ENCODE measurements at places on chromosomes 5 and 9.
A peak's percentile ranks its signal among the peaks of the same experiment; 100 is the strongest.

- ATAC-seq: no peak
Measured at GRCh38 chr9:16136961-16137360, 584.1 kb downstream of the CCDC171 start.

- no peak for ATAC-seq
Measured at GRCh38 chr5:11684607-11685006, 219.6 kb downstream of the CTNND2 start.

DNA sequence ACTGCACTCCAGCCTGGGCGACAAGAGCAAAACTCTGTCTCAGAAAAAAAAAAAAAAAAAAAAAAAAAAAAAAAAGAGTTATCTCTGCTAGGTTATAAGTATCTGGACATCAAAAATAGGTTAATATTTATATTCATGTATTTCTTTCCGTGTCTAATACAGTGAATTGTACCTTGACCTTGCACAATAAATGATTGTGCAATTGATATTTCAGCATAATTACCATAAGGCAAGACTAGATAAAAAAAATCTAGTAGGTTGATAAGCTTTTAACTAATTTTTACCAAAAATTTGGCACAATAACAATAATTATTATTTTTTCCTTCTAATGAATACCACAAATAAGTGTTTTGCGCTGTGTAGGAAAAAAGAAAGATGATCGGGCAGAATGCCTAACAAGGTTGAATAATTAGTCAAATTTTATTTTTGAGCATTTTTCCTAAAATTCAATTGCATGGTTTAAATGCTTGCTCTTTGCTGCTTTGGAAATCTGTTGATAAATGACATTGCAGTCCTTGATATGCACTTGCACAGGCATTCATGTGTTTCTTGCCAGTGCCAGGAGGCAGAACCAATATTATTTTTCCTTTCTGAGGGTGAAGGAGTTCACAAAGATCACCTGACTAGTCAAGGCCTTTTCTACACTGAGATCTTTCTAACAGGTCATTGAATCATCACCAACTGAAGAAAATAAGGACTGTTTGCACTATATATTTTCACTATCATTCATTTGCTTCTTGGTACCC lies 127.5 kb downstream of the ARRDC3 start:
- no peak for ATAC-seq

GRCh38 chr5:67002832-67003684 lies 193.5 kb downstream of the CD180 start:
- ATAC-seq: no peak

GRCh38 chr5:43312699-43313034 lies 545 bp downstream of the HMGCS1 start:
- peak; percentile 15 for ATAC-seq

DNA sequence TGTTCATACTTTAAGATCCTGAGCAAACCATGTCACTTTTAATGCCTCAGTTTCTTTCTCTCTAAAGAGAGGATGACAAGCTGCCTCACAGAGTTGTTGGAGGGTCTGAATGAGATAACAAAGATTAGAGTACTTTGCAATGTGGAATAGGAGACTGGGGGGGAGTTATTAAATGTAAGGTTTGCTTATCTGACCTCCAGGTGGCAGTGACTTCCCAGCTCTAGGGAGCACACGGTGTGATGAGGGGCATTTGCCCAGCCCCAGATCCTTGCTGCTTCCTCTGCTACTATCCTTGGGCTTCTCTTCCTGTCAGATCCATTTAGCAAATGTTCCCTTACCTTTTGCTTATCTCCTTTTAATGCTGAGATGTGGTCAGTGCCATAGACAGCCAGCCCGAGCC lies 30.7 kb downstream of the ENHO start:
- ATAC-seq: no peak

GRCh38 chr5:131945551-131946168 lies at the start of gene MEIKIN:
TSS of gene MEIKIN (minus strand) at chr5:131945663. CDS start at chr5:131945505, 158 bp downstream.
- no peak for ATAC-seq

DNA sequence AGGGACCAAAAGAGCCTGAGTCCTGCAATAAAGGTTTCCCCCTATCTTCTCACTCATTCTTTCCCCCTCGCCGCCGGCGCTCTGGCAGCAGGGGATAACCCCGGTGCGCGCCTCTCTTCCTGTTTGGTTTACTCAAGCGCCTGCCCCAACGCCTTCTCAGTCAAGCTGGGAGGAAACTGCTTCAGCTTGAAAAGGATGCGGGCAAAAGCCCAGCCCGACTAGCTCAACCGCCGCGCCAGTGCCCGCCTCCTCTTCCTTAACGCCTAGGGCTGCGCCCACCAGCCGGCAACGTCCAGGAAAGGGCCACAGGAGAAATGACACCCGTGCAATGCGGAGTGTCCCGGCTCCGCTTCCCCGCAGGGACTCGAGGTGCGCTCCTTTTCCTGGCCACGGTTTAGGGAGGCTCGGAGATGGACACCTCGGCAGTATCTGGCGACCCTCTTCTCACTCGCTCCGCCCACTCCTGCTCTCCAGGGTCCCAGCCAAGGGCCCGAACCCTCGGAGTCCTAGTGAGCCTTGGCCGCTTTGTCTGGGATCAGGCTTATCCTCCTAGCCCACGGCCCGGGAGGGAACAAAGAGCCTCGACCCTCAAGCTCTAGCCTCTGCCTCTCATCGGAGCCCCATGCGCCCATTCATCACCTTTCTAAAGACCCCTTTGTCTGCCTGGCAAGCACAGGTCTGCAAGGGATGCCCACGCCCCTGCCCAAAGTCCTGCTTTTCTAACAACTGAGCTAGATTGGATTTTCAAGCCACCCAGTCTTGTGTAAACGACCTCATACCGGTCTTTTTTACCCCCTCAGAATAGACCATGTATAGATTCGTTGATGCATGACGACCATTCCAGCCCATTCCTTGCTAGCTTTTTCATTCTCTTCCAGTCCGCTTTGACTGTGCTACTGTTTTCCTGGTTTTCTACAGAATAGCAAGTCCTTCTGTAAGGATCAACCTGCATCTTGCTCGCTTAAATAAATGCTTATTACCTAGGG lies 2.0 kb downstream of the ST8SIA4 start:
- peak; percentile 66 for ATAC-seq

All from SK-N-SH treated with all-trans-retinoic acid at 6 μM for 48 hours (cell line).